ENCODE measurements at places on chromosomes 4 and X.

- DNase-seq: no peak
Measured at GRCh38 chr4:52968691-52969090, 106.6 kb downstream of the RASL11B start.

DNA sequence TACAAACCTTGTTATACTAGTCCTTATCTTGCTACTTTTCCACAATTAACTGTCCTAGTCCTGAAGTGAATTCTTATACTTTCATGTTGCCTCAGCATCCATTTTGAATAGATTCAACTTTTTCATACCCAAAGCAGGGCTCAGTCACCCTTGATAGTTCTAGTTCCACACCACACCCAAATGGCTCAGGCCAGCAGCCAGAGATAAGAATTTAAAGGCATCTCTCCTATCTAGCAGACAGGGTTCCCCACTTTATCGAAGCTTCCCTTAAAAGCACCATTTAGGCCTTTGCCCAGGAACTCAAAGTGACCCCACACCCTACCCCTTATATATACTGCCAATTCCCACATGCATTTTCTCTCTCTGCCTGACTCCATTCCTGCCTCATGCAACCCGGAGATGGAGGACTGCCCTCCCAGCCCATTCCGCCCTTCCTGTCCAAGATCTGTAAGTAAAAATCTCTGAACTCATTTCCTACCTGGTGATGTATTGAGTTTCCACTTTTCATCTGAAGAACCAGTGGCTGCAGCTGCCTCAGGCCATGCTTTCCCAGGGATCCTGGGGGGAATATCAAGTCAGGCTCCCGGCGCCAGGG is 63.7 kb upstream of the TXK start:
- DNase-seq: no peak

- no peak for DNase-seq
Measured at GRCh38 chrX:39201305-39201990, 400.2 kb downstream of the MID1IP1 start.

GRCh38 chr4:54781756-54782155 is 124.0 kb downstream of the KIT start:
- DNase-seq: no peak

DNA sequence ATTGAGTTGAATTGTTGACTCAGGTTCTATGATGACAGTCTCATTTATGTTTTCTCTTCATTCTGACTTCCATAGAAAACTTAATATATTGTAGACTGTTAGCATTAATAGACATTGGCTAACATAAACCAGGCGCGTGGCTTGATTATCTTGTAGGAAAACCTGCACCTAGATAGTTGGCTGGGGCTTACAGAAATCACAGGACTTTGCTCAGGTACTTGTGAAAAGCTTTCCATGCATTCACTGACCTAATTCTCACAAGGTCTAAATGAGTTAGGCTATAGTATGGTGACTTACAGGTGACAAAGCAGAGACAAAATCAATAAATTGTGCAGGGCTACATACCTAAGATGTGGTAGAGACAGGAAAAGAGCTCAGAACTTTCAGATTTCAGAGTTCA is 212.8 kb downstream of the GPAT3 start:
- no peak for DNase-seq

- no peak for DNase-seq
Measured at GRCh38 chrX:109389917-109390316, 92.0 kb downstream of the GUCY2F start.

GRCh38 chr4:8840816-8841455 is 30.7 kb downstream of the HMX1 start:
- DNase-seq: no peak

GRCh38 chr4:72767618-72768302 is 198.7 kb upstream of the ADAMTS3 start:
- no peak for DNase-seq

DNA sequence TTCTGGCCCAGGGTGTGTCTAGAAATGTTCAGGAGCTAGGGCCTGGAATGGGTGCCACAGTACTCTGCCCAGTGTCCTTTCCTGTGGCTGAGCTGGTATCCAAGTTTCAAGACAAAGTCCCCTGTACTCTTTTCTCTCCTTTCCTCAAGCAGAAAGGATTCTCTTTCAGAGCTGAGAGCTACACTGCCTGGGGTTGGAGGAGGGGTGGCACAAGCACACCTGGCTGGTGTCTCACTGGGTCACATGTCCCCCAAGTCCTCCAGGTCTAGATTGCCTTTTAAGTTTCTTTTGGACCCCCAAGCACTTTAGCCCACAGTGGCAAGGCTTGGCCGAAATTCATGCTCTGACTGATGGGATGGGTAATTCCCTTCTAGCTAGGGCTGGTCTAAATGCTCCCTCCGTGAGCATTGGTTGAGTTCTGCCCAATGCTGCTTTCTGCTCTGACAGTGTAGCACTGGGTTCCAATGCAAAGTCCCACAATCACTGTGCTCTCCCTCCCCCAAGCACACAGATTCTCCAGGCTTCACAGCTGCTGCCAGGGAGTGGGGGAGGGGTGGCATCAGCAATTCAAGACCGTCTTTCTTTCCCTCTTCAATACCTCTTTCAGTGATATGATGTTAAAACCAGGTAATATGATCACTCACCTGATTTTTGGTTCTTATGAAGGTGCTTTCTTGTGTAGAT is 47.8 kb downstream of the BEX3 start:
- DNase-seq: no peak

DNA sequence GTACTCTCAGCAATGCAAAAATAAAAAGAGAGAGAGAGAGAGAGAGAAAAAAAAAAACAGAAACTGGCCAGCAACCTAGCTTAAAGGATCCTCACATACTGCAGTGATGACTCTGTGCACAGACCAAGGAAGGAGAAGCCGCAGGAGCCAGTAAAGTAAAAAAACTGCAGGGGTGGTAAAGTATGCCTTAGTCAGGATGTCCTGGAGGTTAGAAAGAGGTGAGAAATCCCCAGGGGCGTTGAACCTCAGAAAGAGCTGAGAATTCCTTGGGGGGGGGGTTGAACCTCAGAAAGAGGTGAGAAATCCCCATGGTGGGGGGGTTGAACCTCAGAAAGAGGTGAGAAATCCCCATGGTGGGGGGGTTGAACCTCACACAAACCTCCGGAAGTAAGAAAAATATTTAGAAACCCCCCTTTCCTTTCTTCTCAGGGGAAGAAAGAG is 48.0 kb downstream of the MAGEA9 start:
- no peak for DNase-seq

DNA sequence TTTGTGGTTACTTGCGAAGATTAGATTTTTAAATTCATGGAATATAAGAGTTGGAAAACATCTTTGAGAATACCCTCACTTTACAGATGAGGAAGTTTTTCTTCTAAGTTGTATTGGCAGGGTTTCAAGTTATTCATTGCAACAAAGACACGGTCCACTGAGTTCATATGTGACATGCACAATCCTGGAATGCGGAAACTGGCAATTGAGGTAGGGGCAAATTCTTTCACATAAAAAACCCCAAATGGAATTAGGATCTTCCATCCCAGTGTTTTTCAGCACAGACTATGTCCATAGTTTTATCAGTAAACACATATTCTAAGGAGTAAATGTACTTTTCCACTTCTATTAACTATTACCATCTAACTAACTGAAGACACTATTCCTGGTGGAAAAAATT is 81.8 kb upstream of the NAP1L5 start:
- no peak for DNase-seq

- DNase-seq: no peak
Measured at GRCh38 chr4:183349673-183350072, 27.4 kb upstream of the CLDN24 start.

GRCh38 chrX:18389966-18390365 is 35.4 kb upstream of the CDKL5 start:
- no peak for DNase-seq

DNA sequence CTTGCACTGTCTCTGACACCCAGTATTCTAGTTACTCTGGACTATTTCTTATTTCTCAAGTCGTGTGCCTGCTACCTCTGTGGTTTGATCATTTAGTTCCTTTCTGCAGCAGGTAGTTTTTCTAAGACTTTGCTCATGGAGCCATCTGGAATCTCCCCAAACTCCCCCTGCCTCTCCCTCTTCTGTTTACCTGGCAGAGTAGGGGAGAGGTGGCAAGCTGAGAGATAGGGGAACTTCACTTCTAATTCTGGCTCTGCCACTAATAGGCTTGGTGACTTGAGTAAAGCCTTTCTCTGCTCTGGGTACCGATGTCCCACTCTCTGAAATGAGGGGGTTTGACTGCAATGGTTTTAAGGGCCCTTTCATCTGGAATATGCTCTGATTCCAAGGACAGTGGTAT is 141.3 kb downstream of the CPEB2 start:
- no peak for DNase-seq

DNA sequence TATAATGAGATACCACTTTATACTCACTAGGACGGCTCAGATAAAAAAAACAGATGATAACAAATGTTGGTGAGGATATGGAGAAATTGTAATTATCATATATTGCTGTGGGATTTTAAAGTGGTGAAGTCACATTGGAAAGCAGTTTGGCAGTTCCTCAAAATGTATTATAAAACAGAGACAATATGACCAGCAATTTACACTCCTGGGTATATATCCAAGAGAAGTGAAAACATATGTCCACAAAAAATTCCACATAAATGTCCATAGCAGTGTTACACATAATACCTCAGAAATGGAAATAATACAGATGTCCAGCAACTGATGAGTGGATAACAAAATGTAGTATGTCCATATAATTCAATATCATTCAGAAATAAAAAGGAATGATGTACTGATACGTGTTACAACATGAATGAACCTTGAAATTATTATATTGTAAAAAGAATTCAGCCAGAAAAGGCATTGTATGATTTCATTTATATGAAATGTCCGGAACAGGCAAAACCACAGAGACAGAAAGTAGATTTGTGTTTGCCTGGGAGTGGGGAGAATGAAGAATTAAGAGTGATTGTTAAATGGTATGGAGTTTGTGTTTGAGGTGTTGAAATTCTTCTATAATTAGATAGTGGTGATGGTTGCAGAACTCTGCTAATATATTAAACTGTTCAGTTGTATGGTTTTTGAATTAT is 220.9 kb downstream of the SLC7A11 start:
- DNase-seq: no peak

DNA sequence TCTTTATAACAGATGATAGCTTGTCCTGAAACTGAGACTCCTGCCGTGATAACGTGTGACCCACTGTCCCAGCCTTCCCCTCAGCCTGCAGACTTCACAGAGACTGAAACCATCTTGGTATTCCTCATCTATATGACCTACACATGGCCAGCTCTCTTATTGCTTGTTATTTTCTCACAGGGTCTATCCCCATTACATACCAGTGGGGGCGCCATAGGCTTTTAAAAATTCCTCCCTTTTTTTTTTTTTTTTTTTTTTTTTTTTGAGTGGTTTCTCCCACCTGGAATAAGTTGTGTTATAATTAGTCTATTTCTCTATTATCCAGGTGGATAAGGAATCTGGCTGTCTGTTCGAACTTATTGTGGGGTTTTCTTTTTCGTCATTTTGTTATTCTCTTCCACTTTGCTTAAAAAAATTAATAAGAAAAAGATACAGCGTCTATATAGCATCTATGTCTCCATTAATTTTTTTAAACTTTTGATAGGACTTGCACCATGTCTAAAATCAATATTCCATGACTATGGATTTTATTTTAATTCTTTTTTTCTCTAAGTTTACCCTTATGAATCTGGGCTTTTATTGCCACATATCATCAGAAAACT is 47.2 kb downstream of the GYG2 start:
- DNase-seq: no peak

- no peak for DNase-seq
Measured at GRCh38 chr4:19780871-19781270, 470.8 kb upstream of the SLIT2 start.

- no peak for DNase-seq
Measured at GRCh38 chrX:3584415-3584996, 128.9 kb downstream of the PRKX start.

DNA sequence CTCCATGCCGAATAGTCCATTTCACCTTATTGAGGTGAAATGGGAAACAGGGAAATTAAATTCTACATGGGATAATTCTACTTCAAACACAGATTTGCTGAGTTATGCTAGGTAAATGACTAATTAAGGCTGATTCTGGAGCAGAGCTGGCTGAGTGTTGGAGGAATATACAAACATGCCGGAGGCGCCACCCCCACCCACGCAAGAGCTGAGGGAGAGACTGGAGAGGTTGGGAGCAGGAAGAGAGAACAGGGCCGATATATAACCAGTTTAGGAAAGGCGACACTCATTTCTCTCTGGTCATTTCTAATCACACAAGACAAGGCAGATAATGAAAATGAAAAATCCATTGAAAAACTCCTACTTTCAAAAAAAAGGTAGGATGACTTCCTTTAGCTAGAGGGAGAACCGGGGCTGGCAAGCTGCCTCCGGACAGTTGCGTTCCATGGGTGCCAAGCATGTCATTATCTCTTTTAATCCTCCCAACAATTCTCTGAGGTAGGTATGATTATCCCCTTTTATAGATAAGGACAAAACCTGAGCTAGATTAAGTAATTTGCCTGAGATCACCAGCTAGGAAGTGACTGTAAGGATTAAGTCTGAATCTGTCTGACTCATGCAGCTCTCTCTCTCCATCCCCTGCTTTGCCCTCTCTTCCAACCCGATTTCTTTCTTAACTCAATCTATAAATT is 27.6 kb upstream of the CFAP299 start:
- DNase-seq: no peak

DNA sequence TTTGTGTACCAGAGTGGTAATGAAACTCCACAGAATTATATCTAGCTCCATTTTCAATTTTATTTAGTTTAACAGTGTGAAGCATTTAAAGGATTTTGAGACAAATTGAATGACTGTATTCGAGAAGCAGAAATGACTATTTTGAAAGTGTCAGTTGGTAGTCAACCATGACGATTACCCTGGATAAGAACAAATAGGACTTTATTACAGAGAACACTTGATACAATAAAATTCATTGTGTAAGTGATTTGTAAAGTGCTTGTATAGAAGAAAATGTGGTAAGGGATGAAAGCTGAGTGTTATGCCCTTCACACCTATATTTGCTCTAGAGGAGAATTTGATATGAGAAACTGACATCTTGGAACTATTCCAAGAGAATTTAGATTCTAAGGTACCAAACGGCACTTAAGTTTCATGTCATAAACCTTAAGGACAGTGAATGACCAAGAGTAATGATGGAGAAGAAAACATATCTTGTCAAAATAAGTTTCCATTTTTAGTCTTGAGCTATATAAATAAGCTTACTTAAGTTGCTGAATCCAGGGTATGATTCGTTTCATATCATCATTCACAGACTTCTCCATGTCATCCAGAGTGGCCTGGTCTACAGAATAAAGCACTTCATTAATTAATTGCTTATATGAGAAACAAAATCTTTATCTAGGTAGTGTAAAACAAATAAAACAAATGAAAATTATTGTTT is 34.6 kb downstream of the MED14 start:
- no peak for DNase-seq

- no peak for DNase-seq
Measured at GRCh38 chrX:86051741-86052140, 4.4 kb upstream of the CHM start.

GRCh38 chrX:93538575-93538974 is 134.8 kb downstream of the NAP1L3 start:
- DNase-seq: no peak

DNA sequence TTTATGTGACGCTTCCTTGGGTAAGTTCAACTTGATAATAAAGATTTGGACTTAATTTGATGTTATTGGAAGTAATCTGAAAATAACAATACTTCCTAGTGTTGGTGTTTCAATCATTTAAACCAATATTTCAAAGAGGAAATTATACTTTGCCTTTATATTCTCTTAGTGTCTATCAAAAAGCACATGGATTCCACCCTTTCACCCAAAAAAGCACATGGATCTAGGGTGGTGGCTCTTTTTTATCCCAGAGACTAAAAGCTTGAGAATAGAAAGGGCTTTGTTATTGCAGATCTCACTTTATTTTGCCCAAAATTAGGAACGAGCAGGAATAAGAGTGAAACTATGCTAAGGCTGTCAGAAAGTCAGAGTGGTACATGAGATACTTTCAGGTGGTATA is 75.1 kb upstream of the RASGEF1B start:
- no peak for DNase-seq

GRCh38 chr4:79723507-79723906 is 315.5 kb upstream of the GK2 start:
- DNase-seq: no peak

Measured in GM13976 (cell line).